ENCODE measurements at places on chromosomes 12 and 14. TPM values are rescaled to one million over a fixed set of nuclear protein-coding genes. Genes with fewer than 3 reads are reported as not detected.
A peak's percentile ranks its signal among the peaks of the same experiment; 100 is the strongest.

NRL gene
- total RNA-seq, result 2.2 TPM

ACSS3 gene
- 0.31 TPM for total RNA-seq

BRI3BP gene
- 33.3 TPM for total RNA-seq

DCAF11 gene
- total RNA-seq, result 66.3 TPM

DNA sequence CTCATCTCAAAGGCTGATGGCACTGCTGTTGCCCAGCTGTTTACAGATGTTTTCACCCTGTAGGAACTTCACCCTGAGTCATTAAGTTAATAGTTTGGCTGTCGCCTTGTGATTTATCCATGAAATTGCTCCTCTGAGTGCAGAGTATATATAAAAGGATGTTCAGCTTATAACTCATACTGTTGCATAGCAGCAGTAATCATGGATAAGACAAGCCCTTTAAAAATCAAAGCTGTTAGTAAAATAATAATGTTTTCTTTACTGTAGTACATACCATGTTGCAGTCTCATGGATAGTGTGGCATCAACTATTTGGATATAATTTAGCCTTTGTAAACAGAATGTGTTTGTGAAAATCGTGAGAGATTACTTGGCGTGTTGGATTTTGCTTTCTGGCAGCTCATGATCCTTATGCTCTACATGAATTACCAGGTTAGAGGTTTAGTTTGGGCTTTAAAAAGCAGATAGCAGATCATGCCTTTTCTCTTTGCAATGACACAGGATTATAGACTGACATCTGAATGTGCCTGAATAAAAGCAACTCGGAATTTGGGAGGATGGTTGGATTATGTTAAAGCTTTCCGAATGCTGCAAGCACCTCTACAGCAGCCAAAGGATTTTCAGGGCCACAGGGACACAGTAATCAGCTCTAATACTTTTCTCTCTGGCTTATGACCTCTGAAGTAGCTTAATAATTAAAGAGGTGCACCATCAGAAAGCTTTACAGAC lies 279.7 kb upstream of the ATP2B1 start:
- no peak overlapping the region for H3K27ac ChIP-seq
- H3K4me3 ChIP-seq, result no peak overlapping the region
- no peak for DNase-seq
- no peaks in the 10 kb centered on the region for H3K27me3 ChIP-seq
- no peaks in the 10 kb centered on the region for H3K4me1 ChIP-seq
- H3K36me3 ChIP-seq, result no peaks in the 10 kb centered on the region

DNA sequence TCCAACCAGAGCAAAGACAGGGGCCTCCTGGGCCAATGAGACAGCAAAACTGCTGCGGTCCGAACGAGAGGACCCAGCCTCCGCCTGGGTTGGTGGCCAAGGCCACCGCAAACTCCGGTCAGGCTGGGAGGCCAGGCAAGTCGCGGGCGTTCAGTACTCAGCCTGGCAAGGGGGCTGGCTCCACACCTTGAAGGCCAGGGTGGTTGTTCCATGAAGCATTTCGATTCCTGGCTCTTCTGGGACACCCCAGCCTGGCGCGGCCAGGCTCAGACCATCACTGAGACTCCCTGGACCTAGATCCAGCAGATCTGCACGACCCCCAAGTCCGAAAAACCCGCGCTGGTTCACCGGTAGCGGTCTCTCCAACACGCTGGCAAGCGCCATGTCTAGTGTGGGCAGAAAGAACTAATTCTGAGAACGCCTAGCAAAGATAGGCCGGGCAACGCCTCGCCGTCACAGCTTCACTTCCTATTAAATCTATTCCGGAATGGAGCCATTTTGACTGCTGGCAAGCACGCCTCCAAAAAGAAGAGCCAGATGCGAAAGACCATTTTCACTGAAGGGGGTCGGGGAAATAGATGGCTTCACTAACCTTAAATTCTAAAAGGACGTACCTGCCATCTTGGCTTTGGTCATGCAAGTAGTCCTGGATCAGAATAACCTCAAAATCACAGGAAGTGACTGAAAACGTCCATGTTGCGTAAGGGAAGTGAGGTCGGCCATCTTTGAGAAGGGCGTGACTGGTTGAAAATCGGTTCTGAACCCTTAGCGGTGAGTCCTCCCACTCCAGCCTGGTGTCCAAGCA lies at the start of gene PSMB5:
Gene PSMB5, minus strand, starts transcription at position 403 of the 805 bp plus-strand sequence. Its CDS starts 19 bp downstream, at position 384.
- H3K36me3 ChIP-seq, result peaks cover 13% of the 10 kb centered on the region
- peaks cover 6% of the 10 kb centered on the region for H3K4me1 ChIP-seq
- H3K4me3 ChIP-seq, result peak within 1 kb of the TSS; percentile 83
- DNase-seq, result peak; percentile 98
- H3K27ac ChIP-seq, result peak within 1 kb of the TSS; percentile 92
- H3K27me3 ChIP-seq, result no peaks in the 10 kb centered on the region

DNA sequence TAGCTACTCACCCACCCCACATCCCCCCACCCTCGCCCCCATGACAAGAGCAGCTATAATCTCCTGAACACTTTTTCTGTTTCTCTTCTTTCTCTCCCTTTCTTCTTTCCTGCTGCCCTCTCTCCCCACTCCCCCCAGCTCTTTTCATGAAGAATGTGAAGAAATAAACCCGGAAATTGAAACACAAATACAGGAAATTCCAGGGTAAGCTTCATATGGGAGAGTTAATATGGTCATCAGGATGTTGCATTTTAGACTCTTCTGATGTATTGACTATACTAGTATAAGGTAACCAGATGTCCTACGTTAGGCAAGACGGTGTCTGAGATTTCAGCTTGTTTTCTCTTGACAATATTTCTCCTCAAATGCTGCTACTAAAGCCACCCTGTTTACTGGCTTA lies 41.6 kb upstream of the LRIG3 start:
- no peaks in the 10 kb centered on the region for H3K36me3 ChIP-seq
- H3K27ac ChIP-seq, result no peak overlapping the region
- H3K27me3 ChIP-seq, result no peaks in the 10 kb centered on the region
- DNase-seq, result no peak
- H3K4me3 ChIP-seq, result no peak overlapping the region
- H3K4me1 ChIP-seq, result no peaks in the 10 kb centered on the region
